ENCODE measurements at places on chromosomes 2 and 18.

GRCh38 chr2:231642631-231643494 is 50.2 kb downstream of the TEX44 start:
- DNase-seq, result no peak

- no peak for DNase-seq
These were observed 977.1 kb upstream of the SOX11 start for GRCh38 chr2:4715065-4715464.

GRCh38 chr2:16245481-16246054 is 305.2 kb downstream of the MYCN start:
- DNase-seq, result no peak

DNA sequence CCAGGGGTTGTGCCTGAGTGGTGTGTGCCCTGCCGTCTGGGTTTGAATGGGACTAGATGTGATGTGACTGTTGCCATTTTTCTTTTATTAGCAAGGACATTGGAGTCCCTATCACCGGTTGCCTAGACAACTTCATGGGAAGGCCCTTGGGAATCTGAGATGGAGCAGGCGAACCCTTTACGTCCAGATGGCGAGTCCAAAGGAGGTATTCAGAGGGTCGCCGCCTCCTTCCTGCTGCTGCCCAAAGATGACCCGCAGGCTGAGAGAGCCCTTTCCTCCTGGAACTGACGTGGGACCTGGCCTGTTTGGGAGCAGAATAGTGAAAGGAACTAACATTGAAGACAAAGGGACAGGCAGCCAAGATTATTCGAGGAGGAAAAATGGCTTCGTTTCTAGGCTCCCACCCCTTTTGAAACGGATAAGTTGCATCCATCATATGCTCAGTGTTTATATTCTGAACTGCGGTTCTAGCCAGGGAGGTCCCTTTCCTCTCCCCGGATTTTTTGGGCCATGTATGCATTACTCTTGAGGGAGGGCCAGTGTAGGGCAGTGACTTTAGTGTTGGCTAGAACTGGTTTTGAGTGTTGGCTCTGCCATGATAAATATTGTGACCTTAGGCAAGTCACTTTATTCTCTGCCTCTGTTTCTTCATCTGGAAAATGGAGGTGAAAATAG is 673 bp downstream of the CENPO start:
- no peak for DNase-seq

DNA sequence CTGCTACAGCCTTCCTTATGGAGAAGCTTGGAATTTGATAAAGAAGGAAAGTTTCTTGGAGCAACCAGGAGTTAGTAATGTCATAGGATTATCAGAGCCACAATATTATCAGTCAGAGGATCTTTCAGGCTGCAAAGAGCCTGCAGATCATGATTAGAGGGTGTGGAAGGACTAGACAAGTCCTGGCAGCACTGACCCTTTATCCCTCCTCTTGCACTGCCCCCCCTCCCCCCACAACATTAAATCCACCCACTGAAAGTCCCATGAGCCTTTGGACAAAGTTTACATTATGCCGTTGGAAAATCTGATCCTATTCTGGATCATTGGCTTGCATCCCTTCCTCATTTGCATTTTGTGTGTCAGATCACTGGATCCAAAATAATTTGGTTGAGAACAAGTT is 18.7 kb upstream of the IMPA2 start:
- no peak for DNase-seq

- no peak for DNase-seq
These were observed 120.3 kb downstream of the PXDN start for GRCh38 chr2:1623906-1624445.

DNA sequence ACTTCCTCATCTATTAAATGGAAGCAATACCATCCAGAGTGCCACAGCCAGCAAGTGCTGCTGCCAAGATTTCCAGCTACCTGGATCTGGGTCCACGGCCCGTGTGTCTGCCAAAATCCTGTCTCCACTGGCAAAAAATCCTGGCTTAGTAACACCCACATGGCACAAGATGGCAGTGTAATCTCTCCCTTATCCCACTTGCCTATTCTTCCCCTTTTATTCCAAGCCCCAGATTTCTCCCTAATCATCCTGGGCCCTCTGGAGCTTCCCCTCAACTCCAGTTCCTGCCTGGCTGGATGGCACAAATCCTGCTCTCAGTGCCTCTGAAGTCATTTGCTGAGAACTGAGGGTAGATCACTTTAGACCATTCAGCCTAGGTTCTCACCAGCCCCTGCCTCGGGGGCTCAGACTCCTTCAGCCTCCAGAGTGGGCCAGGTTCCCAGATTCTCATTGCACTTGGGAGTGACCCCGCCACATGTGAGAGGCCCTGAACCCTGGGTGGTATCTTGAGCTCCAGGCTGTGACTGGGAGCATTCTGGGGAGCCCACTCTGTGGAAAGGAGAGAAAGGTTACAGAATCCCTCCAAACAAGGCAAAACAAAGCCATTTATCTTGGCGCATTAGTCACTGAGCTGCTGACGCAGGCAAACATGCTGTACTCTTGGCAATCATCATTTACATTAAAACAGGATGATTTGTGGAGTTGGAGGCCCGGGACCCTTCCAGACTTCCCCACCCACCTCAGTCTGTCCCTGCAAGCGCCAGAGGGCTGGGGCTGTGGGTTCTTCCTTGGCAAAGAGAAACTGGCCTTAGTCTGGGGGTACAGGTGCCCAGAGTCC is 325.8 kb downstream of the DYSF start:
- DNase-seq, result no peak

GRCh38 chr2:136527560-136527959 is 237.8 kb upstream of the THSD7B start:
- no peak for DNase-seq

GRCh38 chr2:9060819-9061218 is 57.3 kb upstream of the MBOAT2 start:
- no peak for DNase-seq

DNA sequence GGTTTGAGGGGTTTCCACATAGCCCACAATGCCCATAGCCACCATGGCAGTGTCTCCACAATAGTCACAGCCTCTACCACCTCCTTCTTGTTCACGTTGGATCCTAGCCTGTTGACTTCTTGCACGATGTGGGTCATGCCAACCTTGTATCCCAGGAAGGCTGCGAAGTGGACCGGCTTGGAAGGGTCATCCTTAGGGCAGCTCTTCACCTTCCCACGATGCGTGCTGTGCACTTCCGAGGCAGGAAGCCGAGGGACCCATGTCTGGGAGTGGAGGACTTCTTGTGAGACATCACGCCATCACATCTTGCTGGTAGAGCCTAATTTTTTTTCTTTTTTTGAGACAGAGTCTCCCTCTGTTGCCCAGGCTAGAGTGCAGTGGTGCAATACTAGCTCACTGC is 144.6 kb upstream of the ASB18 start:
- no peak for DNase-seq

DNA sequence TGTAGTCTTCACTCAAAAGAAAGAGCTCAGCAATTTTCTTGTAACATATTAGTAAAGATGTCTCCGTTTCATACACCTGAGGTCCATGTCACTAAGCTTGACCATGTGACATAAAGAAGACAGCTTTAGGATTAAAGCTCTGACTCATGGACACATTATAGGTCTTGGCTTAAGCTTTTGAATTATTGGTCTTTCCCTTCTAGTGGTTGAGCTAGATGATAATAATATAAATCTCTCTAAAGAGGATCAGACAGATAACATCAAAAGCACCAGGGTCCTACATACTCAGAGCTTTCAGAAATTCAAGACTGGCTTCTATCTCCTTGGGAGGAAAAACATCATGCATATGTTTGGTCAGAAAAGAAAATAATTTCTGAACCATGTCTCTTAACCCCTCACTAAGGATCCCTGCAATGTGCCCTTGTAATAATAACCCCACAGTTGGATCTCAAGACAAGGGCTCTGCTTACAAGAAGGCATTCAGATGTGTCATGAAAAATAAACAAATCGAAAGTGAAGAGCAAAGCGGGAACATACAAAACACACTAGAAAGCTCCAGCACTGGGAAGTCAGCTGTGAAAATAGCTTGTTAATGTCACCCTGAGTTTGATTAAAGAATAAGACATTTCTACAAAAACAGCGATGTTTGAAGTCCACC is 174.5 kb downstream of the PID1 start:
- DNase-seq, result no peak

DNA sequence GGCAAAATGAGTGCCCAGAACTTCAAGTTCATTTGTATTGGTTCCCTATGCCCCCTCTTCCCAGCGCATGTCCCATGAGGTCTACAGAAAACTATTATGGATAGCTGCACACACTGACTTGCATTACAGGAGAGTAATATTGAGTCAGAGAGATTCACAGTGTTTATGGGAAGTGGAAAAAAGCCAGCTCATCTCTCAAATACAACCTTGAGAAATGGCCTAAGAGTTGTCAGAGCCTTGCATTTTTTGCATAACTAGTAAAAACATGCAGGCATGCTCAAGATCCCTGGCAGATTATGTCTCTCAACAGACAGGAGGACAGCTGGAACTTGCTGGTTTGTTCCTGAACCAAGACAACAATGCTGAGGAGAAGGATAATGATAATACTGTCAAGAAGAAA is 1292.8 kb downstream of the DSC3 start:
- no peak for DNase-seq

DNA sequence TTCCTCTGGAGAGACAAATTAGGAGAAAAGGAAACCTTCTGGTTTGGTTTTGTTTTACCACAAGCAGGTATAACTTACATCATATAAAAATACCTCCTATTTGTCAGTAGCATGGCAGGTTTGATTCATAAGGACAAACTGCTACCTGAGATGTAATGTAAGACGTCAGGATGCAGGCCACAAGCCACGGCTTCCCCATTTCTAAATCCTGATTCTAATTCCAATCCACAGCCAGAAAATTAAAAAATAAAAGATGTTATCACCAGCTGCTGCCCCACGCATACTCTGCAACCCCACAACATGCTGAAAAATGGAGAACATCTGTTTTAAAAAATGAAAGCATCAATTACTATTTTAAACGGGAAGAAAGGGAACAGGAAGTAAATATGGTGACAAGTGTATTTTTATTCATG is 197.6 kb downstream of the BCL11A start:
- no peak for DNase-seq

DNA sequence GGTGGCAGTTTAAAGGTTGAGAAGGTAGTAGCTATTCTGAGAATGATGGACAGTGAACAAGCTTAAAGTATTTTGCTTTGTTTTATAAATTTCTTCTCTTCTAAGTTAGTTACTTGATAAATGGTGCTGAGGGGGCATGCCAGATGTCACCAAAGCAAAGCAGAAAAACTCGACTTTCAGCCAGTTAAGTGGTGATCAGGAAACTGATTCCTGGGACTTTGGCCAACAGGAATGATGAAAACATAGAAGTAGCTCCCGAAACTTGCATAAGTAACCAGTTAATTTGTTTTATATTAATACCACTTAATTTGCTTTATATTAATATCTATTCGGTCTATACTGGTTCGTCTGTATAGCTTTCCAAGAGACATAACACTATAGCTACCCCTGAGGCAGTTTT is 82.6 kb downstream of the FANCL start:
- no peak for DNase-seq
